ENCODE measurements at places on chromosomes 1 and 21. TPM values are rescaled to one million over a fixed set of nuclear protein-coding genes. Genes with fewer than 3 reads are reported as not detected.
A peak's percentile ranks its signal among the peaks of the same experiment; 100 is the strongest.

GRCh38 chr21:46127239-46128105, 27.9 kb downstream of the FTCD start:
- no peak for DNase-seq

GRCh38 chr1:88104236-88104635, 579.8 kb upstream of the PKN2 start:
- DNase-seq = no peak

DNA sequence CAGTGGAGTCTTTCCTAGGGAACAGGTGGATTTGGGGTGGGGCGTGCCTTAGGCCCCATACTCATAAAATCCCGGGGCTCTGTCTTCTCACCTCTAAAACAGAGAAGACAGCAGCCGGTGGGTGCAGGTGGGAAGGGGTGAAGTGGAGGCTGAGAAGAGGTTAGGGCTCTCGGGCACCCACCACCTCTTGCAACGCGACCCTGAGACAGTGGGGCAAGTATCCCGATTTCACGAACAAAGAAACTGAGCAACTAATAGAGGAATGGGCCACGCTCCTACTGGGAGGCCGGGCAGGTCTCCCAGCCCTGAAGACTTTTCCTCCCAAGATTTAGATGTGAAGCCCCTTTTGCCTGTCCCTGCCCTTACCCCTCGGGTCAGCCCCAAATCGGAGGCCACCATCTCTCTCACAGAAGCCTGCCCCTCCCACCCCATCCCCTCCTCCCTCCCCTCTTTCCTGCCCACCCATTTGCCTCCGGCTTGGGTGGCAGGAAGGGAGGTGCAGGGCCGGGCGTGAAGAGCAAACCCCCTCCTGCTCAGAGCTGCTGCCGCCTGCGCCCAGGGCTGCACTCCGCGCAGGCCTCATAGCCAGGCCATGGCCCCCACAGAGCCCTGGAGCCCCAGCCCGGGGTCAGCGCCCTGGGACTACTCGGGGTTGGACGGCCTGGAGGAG, at the start of gene GPR25:
GPR25 (plus strand) TSS at position 536 of the 670 bp plus-strand sequence; CDS start at position 593, 57 bp downstream.
- no peak for DNase-seq

DNA sequence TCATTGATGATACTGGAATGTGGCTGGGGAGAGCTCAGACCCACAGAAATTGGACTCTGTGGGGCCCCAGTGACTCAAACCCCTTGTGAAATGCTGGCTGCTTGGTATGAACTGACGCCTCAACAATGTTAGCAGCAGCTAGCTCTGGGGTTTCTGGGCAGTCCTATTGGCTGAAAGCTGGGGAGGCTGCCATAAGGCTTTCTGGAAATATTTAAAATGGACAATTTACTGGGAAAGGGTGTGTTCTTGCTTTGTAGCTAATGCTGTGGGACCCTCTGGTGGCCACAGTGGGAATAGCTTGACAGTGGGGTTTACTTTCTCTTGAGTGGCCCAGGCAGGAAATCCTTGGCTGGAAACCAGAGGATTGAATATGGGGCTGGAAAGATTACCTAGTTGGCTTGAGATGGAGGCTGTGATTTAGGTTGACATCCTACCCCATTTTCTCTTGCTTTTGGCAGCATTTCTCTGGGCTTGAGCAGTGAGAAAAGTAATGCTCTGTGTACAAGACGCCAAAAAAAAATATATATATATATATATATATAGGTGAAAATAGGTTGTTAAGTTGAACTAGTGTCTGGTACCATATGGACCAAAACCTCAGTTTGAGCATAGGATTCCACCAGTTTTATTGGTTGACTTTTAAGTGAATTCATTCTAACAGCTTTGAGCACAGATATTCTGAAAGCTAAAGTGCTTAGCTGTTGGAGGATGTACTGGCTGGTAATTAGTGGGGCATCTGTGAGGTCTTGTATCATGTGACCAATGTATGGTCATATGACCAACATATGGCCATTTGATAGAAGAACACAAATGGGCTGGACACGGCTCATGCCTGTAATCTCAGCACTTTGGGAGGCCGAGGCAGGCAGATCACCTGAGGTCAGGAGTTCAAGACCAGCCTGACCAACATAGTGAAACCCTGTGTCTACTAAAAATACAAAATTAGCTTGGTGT, 8.2 kb upstream of the S100A10 start:
- DNase-seq = peak; percentile 88

DNA sequence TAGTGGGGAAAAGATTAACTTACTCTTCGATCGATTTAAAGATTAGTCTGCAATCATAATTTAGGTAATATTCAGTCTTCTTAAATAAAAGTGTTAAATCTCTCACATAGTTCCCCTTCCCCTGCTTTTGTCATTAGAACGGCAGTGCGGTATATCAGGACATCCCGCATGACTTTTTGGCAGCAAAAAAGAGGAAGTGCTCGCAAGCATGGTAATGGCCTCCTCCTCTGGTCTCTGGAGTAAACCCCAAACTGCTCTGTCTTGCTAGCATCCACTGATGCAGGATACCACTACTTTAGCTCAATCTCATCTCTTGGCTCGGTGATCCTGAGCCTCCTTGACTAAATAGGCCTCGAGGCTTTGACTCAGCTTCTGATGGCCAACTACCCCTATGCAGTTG, 78.7 kb upstream of the VAV3 start:
- DNase-seq = no peak

DNA sequence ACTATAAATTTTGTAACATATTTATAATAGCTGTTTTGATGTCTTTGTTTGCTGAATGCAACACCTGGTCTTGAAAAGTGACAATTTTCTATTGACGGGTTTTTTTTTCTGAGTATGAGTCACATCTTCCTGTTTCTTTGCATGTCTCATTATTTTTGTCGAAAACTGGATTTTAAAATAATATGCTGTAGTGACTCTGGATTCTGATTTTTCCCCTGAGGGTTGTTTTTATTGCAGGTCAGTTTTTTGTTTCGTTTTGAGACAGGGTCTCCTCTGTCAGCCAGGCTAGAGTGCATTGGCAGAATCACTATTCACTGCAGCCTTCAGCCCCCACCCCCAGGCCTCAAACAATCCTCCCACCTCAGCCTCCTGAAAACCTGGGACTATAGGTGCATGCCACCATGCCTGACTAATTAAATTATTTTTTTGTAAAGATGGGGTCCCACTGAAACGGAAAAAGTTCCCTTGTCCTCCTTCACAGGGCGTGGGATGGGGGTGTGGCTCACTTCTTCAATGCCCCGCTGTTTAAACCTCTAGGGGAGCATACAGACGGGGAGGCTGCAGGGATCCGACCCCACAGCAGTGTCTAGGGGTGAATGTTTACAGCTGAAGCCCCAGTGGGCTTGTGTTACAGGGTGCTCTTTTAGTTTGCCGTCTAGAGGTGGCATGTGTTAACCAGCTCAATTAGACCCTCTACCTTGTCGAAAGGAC, 11.3 kb upstream of the PPIE start:
- no peak for DNase-seq

DNA sequence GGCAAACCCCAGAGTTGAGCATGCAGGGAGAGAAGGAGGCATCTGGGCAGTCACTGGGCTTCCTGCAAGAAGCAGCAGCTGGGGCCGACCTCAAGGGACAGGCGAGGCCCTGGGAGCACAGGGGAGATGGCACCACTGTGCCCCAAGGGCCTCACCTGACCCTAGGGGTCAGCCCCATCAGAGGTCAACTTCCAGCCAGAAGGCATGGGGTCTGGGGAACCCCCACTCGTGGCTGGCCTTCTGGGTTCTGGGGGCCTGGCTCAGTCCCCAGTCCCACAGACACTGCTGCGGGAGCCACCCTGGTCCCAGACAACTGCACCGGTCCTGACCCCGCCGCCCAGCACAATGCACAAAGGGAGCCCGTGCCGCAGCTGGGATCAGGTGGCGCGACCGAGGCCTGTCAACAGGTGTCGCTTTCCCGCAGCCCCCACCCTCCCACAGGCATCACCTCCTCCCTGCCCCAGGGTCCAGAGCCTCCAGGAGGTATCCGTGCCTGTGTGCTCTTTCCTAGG, 6.2 kb downstream of the WNT9A start:
- no peak for DNase-seq

GRCh38 chr1:62687421-62687902, 724 bp downstream of the DOCK7 start:
- DNase-seq = peak; percentile 16

DNA sequence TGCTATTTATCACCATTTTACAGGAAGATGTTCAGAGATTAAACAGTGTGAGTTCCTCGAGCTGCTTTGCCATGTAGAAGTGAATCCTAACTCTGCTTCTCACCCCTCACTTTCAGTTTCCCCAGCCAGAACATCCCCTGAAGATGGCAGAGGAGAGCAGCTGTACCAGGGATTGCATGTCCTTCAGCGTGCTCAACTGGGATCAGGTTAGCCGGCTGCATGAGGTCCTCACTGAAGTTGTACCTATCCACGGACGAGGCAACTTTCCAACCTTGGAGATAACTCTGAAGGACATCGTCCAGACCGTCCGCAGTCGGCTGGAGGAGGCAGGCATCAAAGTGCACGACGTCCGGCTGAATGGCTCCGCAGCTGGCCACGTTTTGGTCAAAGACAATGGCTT, 16.9 kb downstream of the TENT5C start:
- DNase-seq = no peak

- DNase-seq = no peak
Measured at GRCh38 chr1:206706298-206706791, 21.6 kb downstream of the MAPKAPK2 start.

GRCh38 chr1:119323216-119323982, 45.2 kb upstream of the HAO2 start:
- no peak for DNase-seq

DNA sequence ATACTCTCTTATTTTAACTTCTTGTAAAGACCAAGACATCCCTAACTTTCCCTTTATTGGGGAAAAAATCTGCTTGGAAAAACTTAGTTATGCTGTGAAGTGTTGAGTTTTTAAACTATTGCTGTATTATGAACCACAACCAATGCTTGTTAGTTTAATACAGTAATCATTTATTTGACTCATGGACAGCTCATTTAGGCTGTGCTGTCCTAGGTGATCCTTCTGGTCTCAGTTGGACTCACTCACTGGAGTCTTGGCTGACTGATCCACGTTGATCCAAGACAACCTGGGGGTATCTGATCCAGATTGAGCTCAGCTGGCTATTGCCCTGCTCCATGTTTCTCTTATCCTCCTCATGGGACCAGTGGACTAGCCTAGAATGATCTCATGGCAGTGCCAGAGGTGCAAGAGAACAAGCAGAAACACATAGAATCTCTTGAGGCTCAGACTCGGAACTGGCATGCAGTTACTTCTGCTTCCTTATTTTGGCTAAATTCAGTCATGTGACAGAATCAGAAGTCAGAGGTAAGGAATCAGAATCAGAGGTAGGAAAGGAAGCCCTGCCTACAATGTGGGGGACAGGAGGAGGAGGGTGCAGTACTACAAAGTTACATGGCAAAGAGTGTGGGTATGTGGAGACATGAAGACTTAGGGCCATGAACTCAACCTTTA, 156.5 kb downstream of the FGGY start:
- DNase-seq = no peak

DNA sequence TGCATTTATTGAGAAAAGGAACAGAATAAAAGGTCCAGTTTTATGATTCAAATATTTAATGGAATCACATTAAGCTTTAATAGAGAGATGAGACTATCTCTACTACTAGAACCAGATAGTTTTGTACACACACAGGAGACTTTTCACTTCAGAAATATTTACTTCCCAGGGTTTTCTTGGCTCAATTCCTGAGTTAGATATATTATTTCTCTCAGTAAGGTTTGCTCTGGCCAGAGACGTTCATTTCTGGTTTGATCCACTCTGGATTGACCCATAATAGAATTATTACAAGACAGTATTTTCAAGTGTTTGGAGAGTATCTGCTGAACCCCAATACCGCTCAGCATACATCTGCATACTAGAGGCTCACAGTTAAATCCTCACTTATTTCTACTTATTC, 1.3 kb upstream of the RCOR3 start:
- DNase-seq = no peak

GRCh38 chr1:57160594-57160993, 194.8 kb upstream of the C8B start:
- no peak for DNase-seq

PPFIA4 gene
- 0.50 TPM for total RNA-seq

PGLYRP4 gene
- total RNA-seq = not detected

HES5 gene
- 2.6 TPM for total RNA-seq

RASSF5 gene
- total RNA-seq = 22.2 TPM

KIF17 gene
- total RNA-seq = 1.6 TPM

EXO1 gene
- 0.36 TPM for total RNA-seq

GBP6 gene
- total RNA-seq = not detected

SMIM1 gene
- total RNA-seq = 148 TPM

CYYR1 gene
- total RNA-seq = 13.3 TPM

KLF17 gene
- not detected for total RNA-seq

Measured in prostate gland (tissue), 2 donors.